ENCODE measurements at places on chromosomes 2 and 18.
A peak's percentile ranks its signal among the peaks of the same experiment; 100 is the strongest.

- DNase-seq, result no peak
These were observed 45.9 kb upstream of the TFCP2L1 start for GRCh38 chr2:121330921-121331320.

DNA sequence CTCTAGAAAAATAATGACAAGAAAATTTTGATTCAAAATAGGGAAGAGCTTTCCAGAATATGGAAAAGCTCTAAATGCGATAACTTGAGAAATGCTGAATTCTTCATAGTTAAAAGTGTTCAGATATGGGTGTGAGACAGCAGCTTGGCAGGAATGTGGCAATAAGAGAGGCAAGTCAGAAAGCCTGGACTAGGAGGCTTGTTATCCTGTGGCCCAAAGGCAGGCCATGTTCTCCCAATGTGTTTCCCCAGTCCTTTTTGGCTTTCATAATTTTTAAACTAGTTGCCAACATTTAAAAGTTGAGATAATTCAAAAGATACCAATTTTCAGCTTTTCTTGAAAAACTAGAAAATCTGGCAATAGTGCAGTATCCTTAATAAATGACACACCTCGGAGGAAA, 366.3 kb upstream of the FANCL start:
- no peak for DNase-seq

DNA sequence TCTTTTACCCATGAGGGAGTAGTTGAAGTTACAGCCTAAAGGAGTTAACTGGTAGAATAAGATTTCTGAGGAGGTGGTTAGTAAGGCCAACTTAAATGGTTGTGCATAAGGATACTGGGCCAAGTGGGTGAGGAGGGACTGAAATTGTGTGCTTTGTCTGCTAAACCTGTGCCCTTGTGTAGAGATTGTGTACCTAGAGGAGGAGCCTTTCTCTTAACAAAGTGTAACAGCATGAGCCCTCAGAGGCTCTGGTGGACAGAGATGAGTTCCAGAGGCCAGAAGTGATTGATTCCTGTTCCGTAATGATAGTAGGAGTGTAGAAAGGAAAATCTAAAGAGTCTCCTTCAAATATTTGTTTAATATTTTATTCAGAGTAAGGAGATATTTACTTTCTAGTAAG, 42.9 kb downstream of the OTX1 start:
- no peak for DNase-seq

- DNase-seq, result no peak
These were observed 50.6 kb upstream of the OSR1 start for GRCh38 chr2:19409046-19409445.

DNA sequence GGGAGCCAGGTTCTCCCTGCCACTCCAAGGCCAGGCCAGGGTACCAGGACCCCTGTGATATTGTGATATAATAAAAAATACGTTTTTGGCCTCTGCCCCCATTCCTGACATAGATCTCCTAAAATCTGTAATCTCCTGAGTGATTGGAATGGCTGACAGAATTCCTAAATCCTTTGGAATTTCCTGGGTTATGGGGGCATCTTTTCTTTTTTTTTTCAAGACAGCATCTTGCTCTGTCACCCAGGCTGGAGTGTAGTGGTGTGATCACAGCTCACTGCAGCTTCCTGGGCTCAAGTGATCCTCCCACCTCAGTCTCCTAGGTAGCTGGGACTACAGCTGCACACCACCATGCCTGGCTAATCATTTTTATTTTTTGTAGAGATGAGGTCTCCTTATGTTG, 26.2 kb upstream of the TUBB6 start:
- no peak for DNase-seq

- no peak for DNase-seq
These were observed 134.4 kb upstream of the KLHL14 start for GRCh38 chr18:32907311-32907585.

DNA sequence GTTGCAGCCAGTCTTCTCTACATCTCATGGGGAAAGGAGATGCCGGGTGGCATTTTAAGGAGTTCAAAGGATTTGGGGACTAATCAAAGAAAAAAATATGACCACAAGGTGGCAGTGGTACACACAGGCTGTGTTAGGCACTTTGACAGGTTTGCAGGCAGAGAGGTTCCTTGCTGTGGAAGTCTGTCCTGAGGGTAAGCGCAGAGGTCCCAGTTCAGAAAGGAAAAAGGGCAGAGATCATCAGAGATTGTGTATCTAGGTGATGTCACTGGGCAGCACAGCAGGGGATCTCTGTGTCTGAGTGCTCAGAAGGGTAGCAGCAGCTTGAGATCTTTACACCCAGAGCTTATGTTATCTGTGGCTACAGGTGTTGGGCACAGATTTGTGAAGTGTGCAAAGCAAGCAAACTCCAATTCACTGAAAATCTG, 231.4 kb downstream of the LRRTM1 start:
- peak; percentile 55 for DNase-seq

DNA sequence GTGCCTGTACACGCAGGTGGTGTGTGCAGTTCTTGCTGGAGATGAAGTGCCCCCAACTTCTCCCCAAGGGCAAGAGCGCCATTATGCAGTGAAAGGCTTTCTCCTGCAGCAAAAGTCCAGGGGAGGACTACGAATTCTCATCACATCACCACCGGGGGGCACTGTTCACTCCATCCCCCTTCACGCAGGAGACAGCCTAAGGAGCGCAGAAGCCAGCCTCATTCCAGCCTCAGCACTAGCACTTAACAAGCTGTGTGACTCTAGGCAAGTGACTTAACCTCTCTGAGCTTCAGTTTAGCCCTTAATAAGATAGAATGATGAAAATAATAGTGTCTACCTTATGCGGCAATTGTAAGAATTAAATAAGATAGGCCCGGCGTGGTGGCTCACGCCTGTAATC, 32.3 kb downstream of the DNMT3A start:
- peak; percentile 55 for DNase-seq
